Hematopoietic multipotent progenitor cell treated with erythropoietin and hydrocortisone succinate and interleukin-3 and kit ligand, for 6 days (in vitro differentiated cells): ENCODE measurements at places on chromosomes 6 and 20.
A peak's percentile ranks its signal among the peaks of the same experiment; 100 is the strongest.

GRCh38 chr6:17450832-17451231, 57.4 kb downstream of the CAP2 start:
- DNase-seq, result no peak

DNA sequence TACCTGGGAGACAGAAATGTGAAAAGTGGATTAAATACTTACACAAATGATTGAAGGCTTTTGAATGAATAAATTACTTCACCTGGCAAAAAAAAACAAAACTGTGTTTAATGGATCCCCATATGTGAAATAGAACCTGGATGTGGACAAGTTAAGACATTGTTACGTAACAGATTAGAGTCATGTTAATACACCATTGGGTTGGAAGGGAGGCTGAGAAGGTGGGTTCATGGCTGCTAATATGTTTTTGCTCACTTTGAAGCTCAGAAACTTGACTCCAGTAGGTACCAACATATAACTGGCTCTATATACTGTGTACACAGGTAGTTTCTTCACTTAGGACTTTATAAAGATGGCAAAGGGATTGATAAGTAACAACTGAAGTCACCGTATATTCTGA, 21.4 kb upstream of the TENT5A start:
- no peak for DNase-seq

- no peak for DNase-seq
These were observed 84.3 kb upstream of the PREP start for GRCh38 chr6:105487040-105487790.

DNA sequence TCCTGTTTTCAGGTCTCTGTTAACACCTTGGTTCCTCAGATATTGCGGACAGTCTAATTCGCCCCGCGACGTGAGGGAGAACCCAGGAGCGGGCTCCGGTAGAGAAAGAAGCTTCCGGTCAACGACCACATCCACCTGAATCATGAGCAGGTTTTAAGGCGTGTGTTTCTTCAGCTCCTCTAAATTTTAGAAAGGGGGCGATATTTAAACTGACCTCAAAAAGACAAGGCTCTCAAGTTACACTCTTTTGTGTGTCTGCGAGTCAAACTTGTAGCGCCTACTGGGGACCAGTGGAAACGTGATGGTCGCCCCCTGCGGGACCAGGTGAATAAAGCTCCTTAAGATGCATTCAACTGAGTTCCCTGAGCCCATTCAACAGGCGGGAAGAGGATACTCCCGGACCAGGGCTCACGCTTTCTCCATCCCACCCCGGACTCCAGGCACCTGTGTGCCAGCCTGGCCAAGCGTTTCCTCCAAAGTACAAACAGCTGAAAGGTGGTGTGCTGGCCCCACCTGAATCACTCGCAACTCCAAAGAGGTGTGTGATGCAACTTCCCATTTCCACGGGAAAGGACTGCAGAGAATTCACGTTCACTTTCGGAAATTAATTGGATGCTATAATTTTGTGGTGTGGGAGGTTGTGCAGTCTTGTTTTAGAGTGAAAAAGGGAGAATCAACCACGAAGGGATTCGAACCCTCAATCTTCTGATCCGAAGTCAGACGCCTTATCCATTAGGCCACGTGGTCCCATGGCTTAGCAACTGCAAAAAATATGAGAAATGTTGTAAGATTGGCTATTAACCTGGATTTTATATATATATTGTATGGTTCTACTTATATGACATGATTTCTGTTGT, 17.0 kb downstream of the GPX5 start:
- peak; percentile 84 for DNase-seq

DNA sequence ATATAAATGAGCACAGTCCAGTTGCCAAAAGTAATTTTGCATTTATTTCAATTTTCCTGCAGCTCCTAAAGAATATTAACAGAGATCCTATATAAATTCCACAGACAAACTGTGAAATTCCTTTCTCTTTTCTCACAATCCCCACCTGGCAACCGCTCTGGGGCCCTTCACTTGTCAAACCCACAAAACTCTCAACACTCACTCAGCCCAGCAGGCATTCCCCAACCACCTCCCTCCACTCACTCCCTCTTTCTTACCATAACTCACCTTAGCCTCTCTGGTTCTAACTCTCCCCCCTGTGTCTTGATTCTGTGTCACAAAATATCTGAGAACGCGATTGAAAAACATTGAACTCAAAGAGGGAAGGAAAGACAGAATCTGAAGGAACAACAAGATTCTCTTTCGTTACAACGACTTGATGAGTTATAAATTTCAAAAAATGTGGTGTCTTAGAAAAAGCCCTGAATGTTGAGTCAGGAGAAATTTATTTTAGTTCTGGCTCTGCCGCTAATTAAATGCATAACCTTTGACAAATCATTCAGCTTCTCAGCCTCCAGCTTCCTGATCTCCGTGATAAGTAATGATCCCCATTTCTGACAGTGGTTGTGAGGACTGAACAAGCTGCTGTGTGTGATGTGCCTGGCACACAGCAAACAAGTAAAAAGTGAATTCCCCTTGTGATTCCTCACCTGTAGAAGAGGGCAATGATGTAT, 87.9 kb downstream of the UNC5CL start:
- no peak for DNase-seq

- no peak for DNase-seq
These were observed 216.3 kb upstream of the ECI2 start for GRCh38 chr6:4351520-4352321.

GRCh38 chr6:157984686-157985225, 3.1 kb downstream of the SYNJ2 start:
- DNase-seq, result no peak

DNA sequence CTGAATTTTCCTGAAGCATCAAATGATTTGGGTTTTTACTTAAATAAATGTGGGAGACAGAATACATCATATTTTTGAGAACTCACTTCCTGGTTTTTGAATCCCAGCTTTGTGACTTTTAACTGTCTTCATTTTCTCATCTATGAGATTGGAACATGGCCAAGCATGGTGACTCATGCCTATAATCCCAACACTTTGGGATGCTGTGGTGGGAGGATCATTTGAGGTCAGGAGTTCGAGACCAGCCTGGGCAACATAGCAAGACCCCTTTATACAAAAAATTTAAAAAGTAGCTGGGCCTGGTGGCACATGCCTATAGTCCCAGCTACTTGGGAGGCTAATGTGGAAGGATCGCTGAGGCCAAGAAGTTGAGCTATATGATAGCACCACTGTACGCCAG, 122.3 kb downstream of the QKI start:
- DNase-seq, result peak; percentile 26

GRCh38 chr6:130520221-130520620, 154.4 kb downstream of the TMEM200A start:
- no peak for DNase-seq

GRCh38 chr6:14454473-14454775, 336.9 kb downstream of the CD83 start:
- DNase-seq, result peak; percentile 33

- DNase-seq, result no peak
These were observed 118.8 kb downstream of the MAP3K7 start for GRCh38 chr6:90468080-90468479.

GRCh38 chr6:104477569-104477968, 382.1 kb downstream of the HACE1 start:
- DNase-seq, result no peak

GRCh38 chr6:43221046-43221972, 8.0 kb downstream of the DNPH1 start:
- no peak for DNase-seq

- no peak for DNase-seq
These were observed 7.6 kb upstream of the GCNT2 start for GRCh38 chr6:10513544-10513943.

DNA sequence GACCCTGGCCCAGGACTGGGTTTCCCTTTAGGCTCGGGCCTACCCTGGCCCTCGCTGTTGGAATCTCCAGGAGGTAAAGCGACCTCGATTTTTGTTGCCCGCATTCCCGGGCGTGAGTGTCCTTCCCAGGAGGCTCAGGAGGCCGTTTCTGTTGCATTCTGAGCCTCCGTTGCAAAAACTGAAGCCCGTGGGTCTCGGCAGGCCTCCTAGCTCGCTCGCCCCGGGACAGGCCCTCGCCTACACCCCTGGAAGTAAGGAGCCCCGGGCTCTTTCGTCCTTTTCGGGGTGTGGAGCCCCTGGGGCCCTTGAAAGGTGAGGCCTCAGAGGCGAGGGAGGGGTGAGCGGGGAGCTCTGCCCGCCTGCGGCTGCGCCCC, 2.3 kb downstream of the NR2E1 start:
- DNase-seq, result no peak

GRCh38 chr6:108489699-108490098, 71.0 kb upstream of the FOXO3 start:
- DNase-seq, result no peak

DNA sequence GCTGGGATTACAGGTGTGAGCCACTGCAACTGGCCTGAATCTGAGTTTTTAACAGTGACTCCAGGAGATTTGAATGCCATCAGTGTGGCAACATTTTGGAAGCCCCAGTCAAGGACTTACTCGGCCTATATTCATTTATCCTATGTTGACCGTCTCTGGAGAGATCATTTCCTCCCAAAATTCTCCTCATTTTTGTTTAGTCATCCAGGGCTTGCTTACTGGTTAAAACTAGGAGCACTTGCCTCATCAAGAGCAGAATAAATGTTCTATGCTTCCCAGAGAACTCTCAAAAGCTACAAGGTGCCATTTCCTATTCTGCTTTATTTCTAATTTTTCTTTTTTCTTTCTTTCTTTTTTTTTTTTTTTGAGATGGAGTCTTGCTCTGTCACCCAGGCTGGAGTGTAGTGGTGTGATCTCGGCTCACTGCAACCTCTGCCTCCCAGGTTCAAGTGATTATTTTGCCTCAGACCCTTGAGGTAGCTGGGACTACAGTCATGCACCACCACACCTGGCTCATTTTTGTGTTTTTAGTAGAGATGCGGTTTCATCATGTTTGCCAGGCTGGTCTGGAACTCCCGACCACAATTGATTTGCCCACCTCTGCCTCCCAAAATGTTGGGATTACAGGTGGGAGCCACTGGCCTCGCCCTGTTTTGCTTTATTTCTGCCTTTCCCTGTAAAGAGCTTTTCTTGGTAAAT, 23.4 kb upstream of the TRIM27 start:
- no peak for DNase-seq

DNA sequence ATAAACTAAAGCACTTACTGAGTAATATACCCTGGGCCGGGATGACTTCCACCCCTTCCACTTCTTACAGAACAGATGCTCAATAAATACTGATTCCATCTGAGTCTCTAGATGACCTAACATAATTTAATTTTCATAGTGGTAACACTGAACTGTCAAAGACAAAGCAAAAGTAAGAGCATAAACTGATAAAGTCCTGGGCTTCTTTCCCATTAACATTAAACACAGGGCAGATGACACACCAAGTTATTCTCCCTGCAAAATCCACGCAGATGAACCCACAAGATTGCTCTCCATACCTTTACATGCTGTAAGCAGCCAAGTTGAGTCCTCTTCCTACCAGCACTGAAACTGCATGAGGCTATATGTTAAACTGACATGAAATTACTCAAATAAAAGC, 27.1 kb downstream of the AGPAT4 start:
- DNase-seq, result no peak

- no peak for DNase-seq
These were observed 592.3 kb downstream of the PKHD1 start for GRCh38 chr6:51495096-51495495.

GRCh38 chr20:42191140-42191860, 573.1 kb upstream of the CHD6 start:
- DNase-seq, result no peak

- DNase-seq, result peak; percentile 1
These were observed 157.7 kb upstream of the MMS22L start for GRCh38 chr6:97440590-97441176.
